ENCODE measurements at places on chromosomes 16 and 17. TPM values are rescaled to one million over a fixed set of nuclear protein-coding genes. Genes with fewer than 3 reads are reported as not detected.

The SLC12A4 gene
- 27.7 TPM for total RNA-seq

The C16orf74 gene
- total RNA-seq, result 0.63 TPM

The EARS2 gene
- total RNA-seq, result 29.0 TPM

The DLX3 gene
- total RNA-seq, result 0.25 TPM

The WNK4 gene
- 1.7 TPM for total RNA-seq

- no peak overlapping the region for H3K4me3 ChIP-seq
- no peaks in the 10 kb centered on the region for H3K27me3 ChIP-seq
- peaks cover 20% of the 10 kb centered on the region for H3K4me1 ChIP-seq
- no peaks in the 10 kb centered on the region for H3K36me3 ChIP-seq
Observed at GRCh38 chr17:78173097-78173715, 4.8 kb downstream of the SYNGR2 start.

GRCh38 chr17:61206922-61207321, 192.7 kb upstream of the TBX2 start:
- DNase-seq, result no peak
- H3K36me3 ChIP-seq, result no peaks in the 10 kb centered on the region
- peaks cover 19% of the 10 kb centered on the region for H3K4me1 ChIP-seq
- H3K27ac ChIP-seq, result no peak overlapping the region
- no peak overlapping the region for H3K4me3 ChIP-seq

GRCh38 chr17:4161192-4161966, 18.4 kb downstream of the CYB5D2 start:
- no peaks in the 10 kb centered on the region for H3K4me1 ChIP-seq
- DNase-seq, result no peak
- no peak overlapping the region for H3K4me3 ChIP-seq
- H3K36me3 ChIP-seq, result no peaks in the 10 kb centered on the region
- H3K27ac ChIP-seq, result no peak overlapping the region
- no peaks in the 10 kb centered on the region for H3K27me3 ChIP-seq

- no peak overlapping the region for H3K4me3 ChIP-seq
- H3K36me3 ChIP-seq, result no peaks in the 10 kb centered on the region
- no peaks in the 10 kb centered on the region for H3K27me3 ChIP-seq
- no peak overlapping the region for H3K27ac ChIP-seq
Observed at GRCh38 chr16:13036600-13036999, 135.2 kb downstream of the SHISA9 start.

- H3K27me3 ChIP-seq, result no peaks in the 10 kb centered on the region
- H3K4me3 ChIP-seq, result no peak overlapping the region
- no peak for DNase-seq
Observed at GRCh38 chr17:18920911-18921441, 31.0 kb upstream of the SLC5A10 start.

DNA sequence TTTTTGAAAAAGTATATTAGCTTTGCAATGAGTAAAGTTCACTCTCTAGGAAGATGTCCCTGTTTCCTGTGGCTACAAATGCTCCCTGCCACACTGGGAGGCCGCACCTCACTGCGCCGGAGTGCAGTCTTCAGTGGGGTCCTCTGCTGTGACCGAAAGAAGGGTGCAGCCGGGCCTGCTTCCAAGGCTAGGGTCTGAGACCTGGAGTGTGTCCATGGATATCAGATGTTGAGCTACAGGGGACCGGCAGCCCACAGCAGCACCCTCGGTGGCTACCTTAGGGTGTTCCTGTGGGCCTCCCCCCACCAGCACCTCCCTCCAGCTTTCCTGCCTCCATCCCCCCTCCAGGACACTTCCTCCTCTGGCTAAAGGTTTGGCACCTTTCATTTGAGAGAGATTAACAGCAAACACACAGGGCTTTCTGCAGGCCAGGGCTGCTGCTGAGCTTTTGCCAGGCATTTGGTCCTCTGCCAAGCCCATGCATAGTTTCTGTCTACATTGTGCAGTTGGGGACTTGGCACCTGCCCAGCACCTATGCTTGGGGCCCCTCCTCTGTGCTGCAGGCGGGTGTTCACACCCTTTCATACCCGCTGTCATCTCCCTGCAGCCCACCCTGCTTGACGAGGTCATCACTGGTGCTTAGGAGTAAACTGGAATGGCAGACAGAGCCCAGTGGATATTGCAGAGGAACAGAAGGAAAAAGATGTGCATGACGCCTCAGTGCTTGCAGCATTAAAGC, 33.8 kb upstream of the CRISPLD2 start:
- H3K27me3 ChIP-seq, result no peaks in the 10 kb centered on the region
- H3K27ac ChIP-seq, result no peak overlapping the region
- H3K4me3 ChIP-seq, result no peak overlapping the region
- peaks cover 13% of the 10 kb centered on the region for H3K4me1 ChIP-seq

GRCh38 chr17:76983075-76983775, 115.0 kb downstream of the MGAT5B start:
- H3K36me3 ChIP-seq, result no peaks in the 10 kb centered on the region
- no peaks in the 10 kb centered on the region for H3K4me1 ChIP-seq
- no peak overlapping the region for H3K4me3 ChIP-seq
- no peak for DNase-seq
- H3K27ac ChIP-seq, result no peak overlapping the region
- no peaks in the 10 kb centered on the region for H3K27me3 ChIP-seq

DNA sequence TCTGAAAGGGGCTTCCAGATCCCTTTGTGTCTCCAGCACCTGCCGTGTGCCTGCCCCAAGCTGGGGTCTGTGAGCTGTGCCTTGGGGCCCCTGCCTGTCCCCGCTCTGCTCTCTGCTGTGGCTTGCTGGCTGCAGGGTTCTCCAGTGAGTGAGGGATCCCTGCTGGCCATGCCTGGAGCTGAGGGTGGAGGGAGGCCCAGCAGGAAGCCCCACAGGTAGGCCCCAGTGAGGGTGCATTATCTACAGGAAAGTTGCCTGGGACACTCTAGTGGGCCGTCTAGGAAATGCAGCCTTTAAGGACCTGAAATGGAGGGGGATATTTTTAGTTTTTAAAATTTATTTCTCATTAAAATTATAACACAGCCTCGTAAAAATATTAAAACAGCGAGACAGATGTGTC, 50.9 kb downstream of the JPH3 start:
- no peaks in the 10 kb centered on the region for H3K27me3 ChIP-seq
- H3K27ac ChIP-seq, result no peak overlapping the region
- no peaks in the 10 kb centered on the region for H3K4me1 ChIP-seq

- H3K4me3 ChIP-seq, result no peak overlapping the region
- no peak for DNase-seq
- H3K4me1 ChIP-seq, result no peaks in the 10 kb centered on the region
- H3K27me3 ChIP-seq, result no peaks in the 10 kb centered on the region
- H3K36me3 ChIP-seq, result no peaks in the 10 kb centered on the region
Observed at GRCh38 chr17:14118951-14119350, 49.6 kb downstream of the COX10 start.

DNA sequence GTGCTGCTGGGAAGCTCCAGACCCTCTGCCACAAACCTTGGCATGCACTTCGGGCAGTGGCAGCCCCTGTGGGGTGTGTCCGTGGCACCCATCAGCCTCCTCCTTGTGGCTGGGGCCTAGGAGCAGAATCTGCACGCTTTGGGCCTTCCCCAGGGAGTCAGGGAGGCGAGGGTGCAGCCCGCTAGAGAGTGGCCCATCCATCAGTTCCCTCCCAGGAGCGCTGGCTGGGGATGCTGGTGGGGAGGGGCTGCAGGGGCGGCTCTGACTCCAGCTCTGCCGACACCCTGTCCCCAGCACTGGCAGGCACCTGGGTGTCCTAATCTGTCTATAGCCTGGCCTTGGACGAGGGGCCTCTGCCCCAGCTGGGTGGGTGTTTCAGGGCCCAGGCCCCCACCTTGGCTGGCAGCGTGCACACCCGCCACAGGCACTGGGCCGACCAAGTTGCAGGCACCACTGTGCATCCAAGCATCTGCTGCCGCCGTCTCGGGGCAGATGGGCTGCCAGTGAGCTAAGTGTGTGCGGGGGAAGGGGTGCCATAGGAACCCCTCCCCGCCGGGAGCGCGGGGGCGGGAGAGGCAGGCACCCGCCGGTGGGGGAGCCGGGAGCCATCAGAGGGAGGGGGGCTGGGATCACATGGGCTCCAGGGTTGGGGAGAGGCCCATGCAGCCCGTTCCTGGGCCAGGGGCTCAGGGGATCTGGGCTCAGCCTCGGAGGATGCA, 30.2 kb downstream of the ENDOV start:
- DNase-seq, result no peak
- H3K27ac ChIP-seq, result no peak overlapping the region
- H3K4me3 ChIP-seq, result no peak overlapping the region

DNA sequence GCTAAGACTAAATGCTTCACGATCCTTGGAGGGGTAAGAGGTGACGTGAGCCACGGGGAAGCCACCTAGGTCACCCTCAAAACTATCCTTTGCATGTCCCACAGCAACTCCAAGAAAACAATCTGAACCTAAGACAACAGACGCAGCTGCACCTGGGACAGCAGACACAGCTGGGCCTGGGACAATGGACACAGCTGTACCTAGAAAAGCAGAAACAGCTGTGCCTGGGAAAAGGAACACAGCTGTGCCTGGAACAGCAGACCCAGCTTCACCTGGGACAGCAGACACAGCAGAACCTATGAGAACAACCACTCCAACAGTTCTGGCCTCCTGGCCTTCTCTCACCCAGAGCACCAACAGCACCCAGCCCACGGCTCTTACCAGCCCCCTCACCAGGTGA, 11.7 kb upstream of the CD300LD start:
- no peaks in the 10 kb centered on the region for H3K27me3 ChIP-seq
- no peak for DNase-seq
- H3K4me1 ChIP-seq, result no peaks in the 10 kb centered on the region
- no peak overlapping the region for H3K4me3 ChIP-seq
- no peak overlapping the region for H3K27ac ChIP-seq
- H3K36me3 ChIP-seq, result no peaks in the 10 kb centered on the region

GRCh38 chr17:79818026-79818758, 21.0 kb downstream of the CBX4 start:
- H3K4me1 ChIP-seq, result no peaks in the 10 kb centered on the region
- DNase-seq, result no peak
- no peaks in the 10 kb centered on the region for H3K36me3 ChIP-seq
- no peak overlapping the region for H3K27ac ChIP-seq
- H3K27me3 ChIP-seq, result peaks cover 18% of the 10 kb centered on the region

GRCh38 chr16:57061084-57061905, 31.1 kb upstream of the CPNE2 start:
- no peak overlapping the region for H3K4me3 ChIP-seq
- peaks cover 11% of the 10 kb centered on the region for H3K4me1 ChIP-seq
- H3K36me3 ChIP-seq, result no peaks in the 10 kb centered on the region

- no peak overlapping the region for H3K4me3 ChIP-seq
- H3K27me3 ChIP-seq, result no peaks in the 10 kb centered on the region
- H3K4me1 ChIP-seq, result no peaks in the 10 kb centered on the region
- DNase-seq, result no peak
- no peaks in the 10 kb centered on the region for H3K36me3 ChIP-seq
Observed at GRCh38 chr17:79407385-79407784, 203.5 kb downstream of the RBFOX3 start.

DNA sequence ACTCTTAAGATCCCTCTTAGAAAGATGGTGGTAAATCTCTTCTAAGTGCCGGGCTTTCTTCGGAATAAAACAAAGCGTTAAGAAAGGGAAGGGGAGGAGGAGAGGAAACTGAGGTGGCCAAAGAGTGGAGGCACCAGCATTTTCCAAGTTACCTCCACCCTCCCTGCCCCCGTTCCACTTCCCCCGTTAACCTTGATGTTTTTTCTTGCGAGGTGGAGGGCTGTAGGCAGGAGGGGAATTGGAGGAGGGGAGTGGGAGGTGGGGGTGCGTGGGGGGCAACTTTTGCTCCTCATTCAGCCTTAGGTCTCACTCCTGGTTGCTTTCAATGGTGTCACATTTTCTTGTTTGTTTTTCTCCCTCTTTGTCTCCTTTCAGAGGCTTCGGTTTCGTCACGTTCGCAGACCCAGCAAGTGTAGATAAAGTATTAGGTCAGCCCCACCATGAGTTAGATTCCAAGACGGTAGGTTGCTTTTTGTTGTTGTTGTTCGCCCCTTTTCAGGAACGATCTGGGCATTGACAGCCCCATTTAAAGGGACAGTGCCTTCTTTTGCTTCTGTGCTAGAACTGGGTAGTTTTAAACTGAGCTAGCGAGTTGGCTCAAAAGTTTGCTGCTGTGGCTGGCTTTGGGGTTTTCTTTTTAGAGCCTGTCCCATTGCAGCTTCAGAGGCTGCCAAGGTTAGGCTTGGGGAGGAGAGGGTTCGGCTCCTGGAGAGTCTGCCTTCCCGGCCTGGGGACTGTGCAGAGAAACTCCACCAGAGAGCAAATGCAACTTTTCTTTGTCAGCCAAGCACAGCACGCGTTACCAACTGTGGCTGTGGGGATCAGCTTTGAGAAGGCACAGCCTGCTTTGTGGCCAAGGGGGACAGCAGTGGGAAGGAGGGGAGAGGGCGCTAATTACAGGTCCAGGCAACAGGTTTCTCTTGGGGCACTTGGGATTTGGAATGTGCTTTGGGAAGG, 1.9 kb downstream of the MSI2 start:
- H3K4me1 ChIP-seq, result peaks cover 12% of the 10 kb centered on the region
- peak overlapping the region; percentile 95 for H3K4me3 ChIP-seq
- H3K27ac ChIP-seq, result peak overlapping the region; percentile 100
- no peaks in the 10 kb centered on the region for H3K36me3 ChIP-seq
- H3K27me3 ChIP-seq, result no peaks in the 10 kb centered on the region

GRCh38 chr17:15900871-15901270, 44.1 kb upstream of the ADORA2B start:
- DNase-seq, result no peak
- H3K4me1 ChIP-seq, result no peaks in the 10 kb centered on the region
- no peaks in the 10 kb centered on the region for H3K36me3 ChIP-seq
- H3K4me3 ChIP-seq, result no peak overlapping the region

DNA sequence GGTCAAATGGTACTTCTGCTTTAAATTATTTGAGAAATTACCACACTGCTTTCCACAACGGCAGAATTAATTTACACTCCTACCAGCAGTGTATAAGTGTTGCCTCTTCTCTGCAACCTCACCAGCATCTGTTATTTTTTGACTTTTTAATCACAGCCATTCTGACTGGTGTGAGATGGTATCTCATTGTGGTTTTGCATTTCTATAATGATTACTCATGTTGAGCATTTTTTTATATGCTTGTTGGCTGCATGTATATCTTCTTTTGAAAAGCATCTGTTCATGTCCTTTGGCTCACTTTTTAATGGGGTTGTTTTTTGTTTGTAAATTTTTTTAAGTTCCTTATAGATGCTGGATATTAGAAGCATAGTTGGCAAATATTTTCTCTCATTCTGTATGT, 446.7 kb downstream of the PMP22 start:
- DNase-seq, result no peak
- H3K4me3 ChIP-seq, result no peak overlapping the region
- H3K36me3 ChIP-seq, result no peaks in the 10 kb centered on the region

GRCh38 chr17:61253937-61254574, 145.6 kb upstream of the TBX2 start:
- no peak overlapping the region for H3K27ac ChIP-seq
- H3K27me3 ChIP-seq, result no peaks in the 10 kb centered on the region
- H3K4me3 ChIP-seq, result no peak overlapping the region
- no peaks in the 10 kb centered on the region for H3K36me3 ChIP-seq
- peaks cover 2% of the 10 kb centered on the region for H3K4me1 ChIP-seq

GRCh38 chr16:83100679-83101078, 473.9 kb downstream of the CDH13 start:
- no peak for DNase-seq
- H3K27me3 ChIP-seq, result no peaks in the 10 kb centered on the region
- H3K4me1 ChIP-seq, result no peaks in the 10 kb centered on the region
- H3K4me3 ChIP-seq, result no peak overlapping the region
- no peak overlapping the region for H3K27ac ChIP-seq
- no peaks in the 10 kb centered on the region for H3K36me3 ChIP-seq
